ENCODE measurements at places on chromosomes 4 and X.

DNA sequence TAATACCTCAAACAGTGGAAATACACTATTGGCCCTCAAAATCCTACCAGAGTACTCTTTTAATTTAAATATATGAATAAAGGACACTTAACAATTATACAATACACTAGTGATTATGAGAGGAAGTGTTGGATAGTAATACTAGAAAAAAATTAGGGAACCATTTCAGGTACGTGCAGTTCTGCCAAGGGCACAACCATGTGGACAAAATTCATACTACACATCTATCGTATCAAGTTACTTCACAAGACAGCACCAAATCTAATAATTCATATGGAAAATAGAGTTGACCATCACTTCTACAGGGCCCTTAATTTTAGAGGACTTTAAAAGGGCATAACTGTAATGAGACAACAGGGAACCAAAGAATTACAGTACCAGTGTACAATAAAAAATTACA is 69.2 kb upstream of the ZCCHC13 start:
- no peak for DNase-seq

DNA sequence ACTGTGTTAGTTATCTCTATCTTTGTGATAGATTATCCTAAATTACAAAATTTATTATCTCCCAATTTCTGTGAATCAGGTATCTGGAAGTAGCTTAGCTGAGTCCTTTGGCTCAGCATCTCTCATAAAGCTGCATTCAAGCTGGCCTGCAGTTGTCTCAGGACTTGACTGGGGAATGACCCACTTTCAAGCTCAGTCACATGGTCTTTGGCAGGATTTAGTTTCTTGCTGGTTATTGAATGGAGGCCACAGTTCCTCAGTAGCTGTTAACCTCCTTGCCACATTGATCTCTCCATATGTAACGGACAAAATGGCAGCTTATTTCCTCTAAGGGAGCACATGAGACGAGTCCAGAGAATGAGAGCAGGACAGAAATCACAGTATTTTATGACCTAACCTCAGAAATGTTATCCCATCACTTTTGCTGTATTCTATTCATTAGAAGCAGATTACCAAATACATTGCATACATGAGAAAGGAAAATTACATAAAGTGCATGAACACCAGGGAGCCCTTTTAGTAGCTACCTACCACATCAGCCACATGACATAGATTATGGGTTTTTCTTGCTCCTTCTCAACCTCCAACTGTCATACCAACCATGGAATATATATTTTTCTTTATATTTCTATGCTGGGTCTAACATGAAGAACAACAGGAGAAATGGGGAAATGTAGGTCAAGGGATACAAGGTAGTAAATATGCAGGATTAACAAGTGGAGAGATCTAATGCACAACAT is 730.1 kb downstream of the CCSER1 start:
- DNase-seq = no peak

- DNase-seq = no peak
Observed at GRCh38 chr4:6338951-6339817, 69.5 kb downstream of the WFS1 start.

DNA sequence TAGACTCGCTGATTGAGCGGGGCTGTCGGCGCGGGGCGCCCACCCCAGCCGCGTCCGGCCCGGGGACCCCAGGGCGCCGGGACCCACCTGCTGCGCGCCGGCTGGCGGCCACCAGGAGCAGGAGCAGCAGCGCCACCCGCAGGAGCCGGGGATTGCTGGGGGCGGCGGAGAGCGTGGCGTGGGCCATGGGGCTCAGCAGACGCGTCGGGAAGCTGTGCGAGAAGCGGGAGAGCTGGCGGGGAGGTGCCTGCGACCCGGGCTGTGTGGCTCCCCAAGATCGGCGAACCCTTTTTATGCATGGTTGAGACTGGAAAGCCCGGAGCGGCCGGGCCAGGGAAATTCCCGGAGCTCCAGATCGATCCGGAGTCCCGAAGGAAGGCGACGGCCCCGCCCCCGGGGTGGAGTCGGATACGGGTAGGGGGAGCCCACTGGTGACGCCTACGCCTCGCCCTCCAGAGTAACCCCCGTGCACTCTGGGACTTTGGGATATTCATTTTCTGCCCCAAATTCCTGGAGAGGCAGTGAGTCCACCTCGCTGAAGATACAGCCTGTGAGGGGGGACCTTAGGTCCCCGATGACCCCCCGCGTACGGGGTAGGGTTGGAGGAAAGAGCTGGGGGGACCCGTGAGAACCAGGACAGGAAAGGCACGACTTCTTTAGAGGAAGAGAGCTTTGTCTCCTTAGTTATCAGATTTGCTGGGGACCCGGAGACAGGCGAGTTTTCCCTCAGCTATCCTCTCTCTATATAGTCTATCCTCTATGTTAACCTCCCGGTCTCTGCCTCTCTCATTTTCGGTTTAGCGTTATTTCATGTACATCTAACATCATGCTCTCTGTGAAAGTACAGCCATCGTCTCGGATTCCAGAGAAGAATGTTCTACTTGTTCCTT is at the start of gene CXCL3:
TSS of gene CXCL3 (minus strand) at position 265 of the 890 bp plus-strand sequence. CDS start at position 187, 78 bp downstream.
- no peak for DNase-seq

GRCh38 chr4:81833576-81833975 is 361.9 kb upstream of the RASGEF1B start:
- DNase-seq = no peak

DNA sequence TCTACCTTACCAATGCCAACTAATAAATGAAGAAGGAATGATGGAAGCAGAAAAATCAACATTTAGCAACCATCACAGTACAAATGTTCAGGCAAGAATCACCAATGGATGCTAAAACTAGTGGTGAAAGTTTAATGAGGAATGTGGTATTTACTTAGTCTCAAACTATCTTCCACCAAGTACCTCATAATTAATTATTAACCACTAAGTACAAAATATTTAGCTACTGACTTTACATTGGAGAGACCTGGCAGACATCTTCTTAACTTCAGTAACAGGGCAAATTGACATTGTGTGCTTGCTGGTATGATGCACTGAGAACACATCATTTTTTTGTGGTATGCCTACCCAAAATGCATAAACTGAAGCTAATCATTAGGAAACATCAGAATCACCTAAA is 82.4 kb downstream of the DLG3 start:
- DNase-seq = no peak

DNA sequence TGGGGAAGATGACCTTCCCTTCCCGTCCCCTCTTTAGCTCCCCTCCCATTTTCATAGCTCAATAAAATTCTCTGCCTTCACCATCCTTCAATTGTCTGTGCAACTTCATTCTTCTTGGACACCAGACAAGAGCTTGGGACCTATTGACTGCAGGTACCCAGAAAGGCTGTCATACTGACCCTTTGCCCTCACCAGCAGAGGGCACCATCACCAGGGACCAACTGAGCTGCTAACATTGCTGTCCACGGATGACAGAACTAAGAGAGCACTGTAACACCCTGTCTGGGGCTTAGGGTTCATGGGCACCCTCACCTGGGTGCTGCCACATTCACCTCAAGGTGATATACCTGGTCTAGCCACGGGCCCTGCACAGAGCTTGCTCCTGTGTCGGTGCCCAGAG is 141.3 kb upstream of the VCX3B start:
- DNase-seq = no peak

DNA sequence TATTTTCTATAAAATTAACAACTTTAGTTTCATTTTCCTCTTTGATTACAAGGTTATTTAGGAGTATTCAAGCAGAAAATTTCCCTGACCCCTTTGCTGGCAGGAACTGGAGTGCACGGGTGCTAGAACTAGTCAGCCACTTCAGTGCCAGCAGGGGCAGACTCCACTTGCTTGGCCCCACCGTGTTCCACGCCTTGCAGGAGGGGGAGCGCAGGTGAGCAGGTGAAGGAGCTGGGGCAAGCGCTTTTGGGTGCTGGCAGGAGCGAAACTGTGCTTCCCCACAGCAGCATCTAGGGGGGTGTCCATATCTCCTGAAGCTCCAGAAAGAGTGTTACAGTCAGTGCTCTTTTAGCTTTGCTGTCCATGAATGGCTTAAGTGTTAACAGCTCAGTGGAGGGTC is 45.5 kb downstream of the MID2 start:
- DNase-seq = no peak

DNA sequence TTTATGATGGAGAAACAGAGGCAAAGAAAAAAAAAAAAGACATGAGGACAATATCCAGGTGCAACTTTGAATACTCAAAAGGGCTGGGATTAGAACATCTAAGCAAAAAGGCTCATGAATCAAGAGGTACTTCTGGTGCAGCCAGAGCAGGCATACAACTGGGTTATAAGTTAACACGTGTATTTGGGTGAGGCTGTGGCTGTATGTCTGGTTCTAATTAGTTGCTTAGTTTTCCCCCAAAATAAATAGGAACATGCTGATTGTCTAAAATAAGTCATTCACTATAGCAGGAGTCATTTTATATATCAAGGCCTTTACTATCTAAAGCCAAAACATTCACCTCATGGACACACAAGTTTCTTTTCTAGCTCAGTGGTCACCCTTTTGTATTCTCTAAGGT is 20.2 kb downstream of the NHS start:
- DNase-seq = no peak

- no peak for DNase-seq
Observed at GRCh38 chrX:6184900-6185515, 43.7 kb downstream of the NLGN4X start.

DNA sequence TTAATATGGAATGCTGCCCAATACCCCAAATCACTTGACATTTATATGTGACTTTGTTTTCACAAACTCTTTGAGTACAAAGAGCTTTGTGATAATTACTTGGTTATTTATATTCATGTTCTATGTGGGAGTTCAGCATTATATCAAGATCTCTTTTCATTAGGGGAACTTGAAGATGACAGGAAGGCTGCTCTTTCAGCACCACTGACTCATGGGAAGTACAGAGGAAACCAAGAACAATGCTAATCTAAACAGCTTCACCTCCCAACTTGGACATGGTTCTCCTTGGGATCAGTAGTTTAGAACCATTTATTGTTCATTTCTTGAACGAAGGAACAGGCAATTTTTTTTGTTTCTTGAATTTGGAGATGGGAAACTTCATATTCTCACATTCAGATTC is 184.0 kb upstream of the AFF2 start:
- no peak for DNase-seq

DNA sequence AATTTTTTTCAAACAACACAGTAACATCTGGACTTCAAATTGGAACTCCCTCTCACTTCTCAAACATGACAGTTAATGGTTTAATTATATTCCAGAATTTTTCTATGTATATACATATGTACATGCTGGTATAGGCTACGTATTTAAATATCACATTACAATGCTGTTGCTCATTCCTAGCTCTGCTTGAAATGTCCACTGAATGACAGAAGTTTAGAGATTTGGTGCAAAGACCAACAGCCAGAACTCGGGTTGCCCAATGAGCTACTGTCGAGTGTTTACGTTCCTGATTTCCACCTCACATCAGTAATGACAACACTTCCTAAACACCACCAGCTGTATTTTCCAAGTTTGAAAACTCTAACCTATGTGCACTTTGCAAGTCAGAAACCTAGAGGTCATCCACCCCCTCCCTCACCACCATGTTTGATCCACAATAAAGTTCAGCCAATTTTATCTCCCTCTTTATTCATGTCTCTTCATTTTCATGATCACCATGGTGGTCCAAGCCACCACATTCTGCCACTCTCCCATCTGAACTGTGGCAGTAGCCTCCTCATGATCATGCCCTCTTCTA is 49.3 kb upstream of the RPL34 start:
- DNase-seq = no peak

- DNase-seq = no peak
Observed at GRCh38 chrX:75155447-75155826, 646 bp downstream of the ABCB7 start.

DNA sequence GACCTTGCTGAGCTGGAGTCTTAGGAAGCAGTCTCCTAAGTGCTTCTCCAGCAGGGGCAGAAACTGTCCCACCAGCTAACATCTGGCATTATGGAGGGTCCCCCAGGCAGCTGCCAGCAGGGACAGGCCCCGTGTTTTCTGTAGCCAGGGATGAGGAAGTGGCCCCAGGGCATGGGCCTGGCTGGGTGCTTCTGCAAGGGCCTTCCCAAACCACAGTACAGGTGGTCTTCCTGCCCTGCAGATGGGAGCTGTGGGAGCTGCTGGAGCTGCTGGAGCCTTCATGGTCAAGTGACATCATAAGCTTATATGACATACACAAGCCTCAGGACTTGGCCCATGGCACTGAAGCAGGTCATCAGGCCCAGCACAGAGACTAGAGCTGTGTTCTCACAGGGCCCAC is 5.0 kb upstream of the MSANTD1 start:
- no peak for DNase-seq

- peak; percentile 19 for DNase-seq
Observed at GRCh38 chr4:54318904-54319303, 89.8 kb downstream of the PDGFRA start.

GRCh38 chr4:168995537-168996295 is 14.3 kb downstream of the CBR4 start:
- DNase-seq = peak; percentile 33

GRCh38 chr4:74480267-74480666 is 35.3 kb downstream of the AREG start:
- DNase-seq = no peak

DNA sequence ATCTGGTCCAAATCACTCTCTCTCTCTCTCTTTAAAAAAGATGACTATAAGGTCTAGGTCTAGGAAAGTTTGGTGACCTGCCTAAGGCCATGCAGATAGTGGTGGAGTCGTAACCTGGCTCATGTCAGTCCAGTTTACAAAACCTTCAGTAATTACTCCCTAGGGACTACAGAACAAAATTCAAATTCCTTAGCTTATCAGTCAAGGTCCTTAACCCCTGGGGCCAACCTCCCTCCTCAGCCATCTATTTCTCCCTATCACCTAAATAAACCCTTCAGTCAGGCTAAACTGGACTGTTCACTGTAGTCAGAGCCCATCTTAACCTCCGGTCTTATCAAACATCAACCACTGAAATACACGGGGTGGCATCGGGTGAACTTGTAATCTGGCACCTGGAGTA is 68.9 kb downstream of the MAP3K15 start:
- DNase-seq = no peak

DNA sequence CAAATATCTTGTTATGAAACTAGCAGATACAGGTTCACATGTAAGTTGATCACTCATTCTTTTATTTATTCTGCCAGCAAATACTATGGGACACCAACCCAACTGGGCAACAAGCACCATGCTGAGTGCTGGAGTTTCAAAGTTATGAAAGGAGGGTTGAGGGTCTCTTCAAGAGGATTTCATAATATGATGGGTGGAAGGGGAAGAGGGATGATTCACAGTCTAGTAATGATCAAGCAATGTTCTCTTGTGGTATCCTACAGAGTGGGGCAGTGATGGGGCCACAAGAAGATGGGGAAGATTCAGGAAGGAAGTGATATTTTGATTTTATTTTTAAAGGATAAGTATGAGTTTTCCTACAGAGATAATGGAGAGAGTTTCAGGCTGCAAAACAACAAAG is 46.2 kb upstream of the TXK start:
- DNase-seq = no peak
